ENCODE measurements at places on chromosomes 7 and 10. TPM values are rescaled to one million over a fixed set of nuclear protein-coding genes. Genes with fewer than 3 reads are reported as not detected.

The CALHM3 gene
- total RNA-seq, result not detected

The ZNF786 gene
- total RNA-seq, result 6.0 TPM

The WDR91 gene
- 10.6 TPM for total RNA-seq

The DRGX gene
- total RNA-seq, result not detected

The CAMK2B gene
- total RNA-seq, result 0.48 TPM

DNA sequence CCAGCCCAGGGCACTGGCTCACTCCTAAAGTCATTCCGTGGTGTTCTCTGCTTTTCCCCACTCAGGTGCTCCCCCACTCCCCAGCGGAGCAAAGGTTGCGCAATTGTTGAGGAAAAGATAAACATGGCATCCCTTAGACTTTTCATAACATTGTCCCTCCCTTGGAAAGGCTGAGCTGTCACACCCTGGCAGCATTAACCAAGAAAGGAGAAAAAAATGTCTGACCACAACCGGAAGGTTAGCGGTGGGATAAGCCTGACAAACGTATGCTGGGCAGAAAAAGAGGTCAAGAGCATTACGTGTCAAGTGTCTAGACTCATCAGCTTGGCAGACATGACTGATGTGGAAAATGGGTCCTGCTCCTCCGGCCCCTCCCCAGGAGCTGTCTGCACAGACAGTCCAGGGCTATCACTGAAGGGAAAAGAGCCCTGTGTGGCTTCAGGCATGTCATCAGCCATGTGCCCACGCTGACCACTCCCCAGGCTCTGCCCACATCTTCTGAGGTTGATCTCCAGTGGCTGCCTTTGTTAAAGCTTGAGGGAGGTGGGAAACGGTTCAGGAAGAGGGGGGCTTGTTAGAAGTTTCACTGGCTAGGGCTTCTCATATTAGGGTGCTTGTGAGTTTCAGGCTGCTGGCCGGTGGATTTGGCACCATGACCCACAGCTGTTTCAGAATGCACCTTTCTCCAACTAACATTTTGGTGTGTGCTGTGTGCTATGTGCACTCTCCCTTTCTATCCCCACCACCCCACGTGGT lies 30.1 kb downstream of the BTBD16 start:
- DNase-seq, result no peak

- no peak for DNase-seq
Observed at GRCh38 chr7:29592866-29593265, 29.2 kb downstream of the PRR15 start.

GRCh38 chr10:24394461-24395190 lies 185.7 kb downstream of the KIAA1217 start:
- DNase-seq, result no peak

DNA sequence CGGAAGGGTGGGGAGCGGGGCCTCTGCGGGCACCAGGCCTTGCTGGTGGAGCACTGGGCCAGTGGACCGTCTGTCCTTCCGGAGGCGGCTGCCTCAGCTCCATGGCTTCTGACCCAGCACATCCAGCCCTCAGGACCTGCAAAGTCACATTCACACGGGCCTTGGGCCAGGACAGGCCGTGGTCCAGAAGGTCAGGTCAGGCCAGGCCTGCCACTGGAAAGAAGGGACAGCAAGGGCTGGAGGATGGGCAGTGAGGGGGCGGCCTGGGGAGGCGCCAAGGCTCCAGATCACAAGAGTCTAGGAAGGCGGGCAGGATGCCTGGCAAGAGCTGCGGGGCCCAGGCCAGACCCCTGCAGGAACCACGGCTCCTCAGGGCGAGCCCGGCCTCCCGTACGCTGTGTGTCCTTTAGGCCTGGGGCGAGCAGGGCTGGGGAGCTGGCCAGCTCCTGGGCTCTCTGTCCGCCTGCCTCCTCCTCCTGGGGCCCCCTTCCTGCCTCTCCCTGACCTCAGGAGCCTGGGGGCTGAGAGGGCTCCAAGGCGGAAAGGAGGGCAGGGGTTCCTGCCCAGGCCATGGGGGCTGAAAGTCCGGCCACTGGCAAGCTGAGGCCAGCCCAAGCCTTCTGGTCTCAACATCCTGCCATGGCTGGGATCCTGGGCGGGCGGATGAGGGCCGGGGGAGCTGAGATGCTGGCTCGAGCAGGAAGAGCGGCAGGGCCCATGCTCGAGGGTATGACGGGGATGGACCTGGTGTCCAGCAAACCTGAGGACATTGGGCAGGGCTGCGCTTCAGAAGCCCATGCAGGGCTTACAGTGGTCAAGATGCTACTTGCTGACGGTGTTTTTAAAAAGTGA lies 225.8 kb downstream of the ELFN1 start:
- no peak for DNase-seq

GRCh38 chr7:26091933-26092332 lies 60.1 kb upstream of the NFE2L3 start:
- no peak for DNase-seq

DNA sequence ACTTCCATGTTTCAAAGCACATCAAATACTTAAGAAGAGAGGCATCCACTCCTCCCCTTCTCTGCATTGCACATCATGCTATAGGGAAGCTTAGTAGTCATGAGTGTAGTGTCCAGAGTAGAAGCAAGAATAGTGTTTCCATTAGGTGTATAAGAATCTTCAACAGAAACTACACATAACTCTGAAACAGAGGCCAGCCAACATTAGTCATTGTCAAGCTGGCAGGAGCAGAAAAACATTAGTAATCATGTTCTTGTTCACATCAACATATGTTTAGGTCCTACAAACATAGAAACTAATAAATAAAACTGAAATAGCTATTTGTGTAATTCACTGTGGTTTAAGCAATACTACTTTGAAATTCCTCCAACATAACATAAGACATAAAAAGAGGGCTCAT lies 370.2 kb downstream of the PPP1R3A start:
- DNase-seq, result no peak

GRCh38 chr7:99460651-99461050 lies 5.3 kb downstream of the ATP5MF start:
- DNase-seq, result no peak

DNA sequence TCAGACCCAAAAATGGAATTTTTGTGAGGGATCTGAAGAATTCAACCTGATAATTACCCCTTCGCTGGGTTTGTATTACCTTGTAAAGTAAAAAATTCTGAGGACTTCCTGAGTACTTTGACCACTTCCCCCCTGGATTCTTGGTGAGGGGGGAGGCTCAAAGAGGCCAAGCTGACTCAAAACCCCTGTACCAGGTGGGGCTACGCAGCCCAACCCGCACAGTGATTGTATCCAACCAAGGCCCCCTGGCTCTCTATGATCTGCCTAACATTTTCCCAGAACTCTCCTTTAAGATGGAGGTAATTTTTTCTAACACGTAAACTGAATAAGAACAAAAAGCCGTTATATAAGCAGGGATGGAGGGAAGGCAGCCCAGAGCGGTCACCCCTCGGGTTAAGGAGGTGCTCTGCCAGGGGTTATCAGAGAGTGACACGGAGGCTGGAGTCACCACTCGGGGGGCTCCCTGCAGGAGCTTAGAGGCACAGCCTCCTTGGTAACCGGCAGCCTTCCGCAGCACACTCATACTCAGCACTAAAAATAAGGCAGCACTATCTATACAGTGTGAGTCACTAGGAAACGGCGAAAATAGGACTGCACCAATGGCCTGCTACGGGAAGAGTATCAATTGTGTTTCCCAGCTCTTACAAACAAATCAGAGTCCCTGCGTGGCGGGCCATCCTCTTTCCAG lies 255.4 kb downstream of the ELMO1 start:
- DNase-seq, result no peak

- DNase-seq, result no peak
Observed at GRCh38 chr10:129272176-129272575, 194.9 kb upstream of the MGMT start.
